Activated naive CD8-positive, alpha-beta T cell treated with anti-CD3 and anti-CD28 coated beads, Interleukin-2, amount 10 ng/mL, durations not matched to agents 7 days and 5 days (primary cell): ENCODE measurements at places on chromosomes 2 and 18. TPM values are rescaled to one million over a fixed set of nuclear protein-coding genes. Genes with fewer than 3 reads are reported as not detected.

The CCL20 gene
- not detected for total RNA-seq

GRCh38 chr2:114293355-114293754, 149.1 kb upstream of the DPP10 start:
- no peak for DNase-seq

GRCh38 chr18:23629444-23629946, 33.2 kb downstream of the ANKRD29 start:
- no peak for DNase-seq

DNA sequence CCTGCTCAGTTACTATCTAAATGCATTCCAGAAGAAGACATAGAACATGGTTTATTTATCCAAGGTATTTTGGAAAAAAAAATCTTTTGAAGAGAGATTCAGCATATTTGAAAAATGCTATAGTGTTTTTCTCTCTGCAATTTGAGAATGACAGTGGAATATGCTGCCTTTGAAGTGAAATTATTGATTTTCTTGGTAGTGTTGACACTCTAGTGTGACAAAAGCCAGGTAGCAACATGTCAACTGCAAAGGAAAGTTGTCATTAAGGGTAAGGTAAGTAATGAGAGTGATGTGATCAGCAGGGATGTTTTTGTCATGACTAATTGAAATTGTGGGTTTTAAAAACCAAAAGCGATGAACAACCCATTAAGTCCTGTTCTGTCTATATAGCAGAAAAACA, 1387.1 kb upstream of the TMEFF2 start:
- no peak for DNase-seq

The TGFA gene
- 0.86 TPM for total RNA-seq

GRCh38 chr2:192313773-192314172, 119.0 kb upstream of the TMEFF2 start:
- DNase-seq: no peak

DNA sequence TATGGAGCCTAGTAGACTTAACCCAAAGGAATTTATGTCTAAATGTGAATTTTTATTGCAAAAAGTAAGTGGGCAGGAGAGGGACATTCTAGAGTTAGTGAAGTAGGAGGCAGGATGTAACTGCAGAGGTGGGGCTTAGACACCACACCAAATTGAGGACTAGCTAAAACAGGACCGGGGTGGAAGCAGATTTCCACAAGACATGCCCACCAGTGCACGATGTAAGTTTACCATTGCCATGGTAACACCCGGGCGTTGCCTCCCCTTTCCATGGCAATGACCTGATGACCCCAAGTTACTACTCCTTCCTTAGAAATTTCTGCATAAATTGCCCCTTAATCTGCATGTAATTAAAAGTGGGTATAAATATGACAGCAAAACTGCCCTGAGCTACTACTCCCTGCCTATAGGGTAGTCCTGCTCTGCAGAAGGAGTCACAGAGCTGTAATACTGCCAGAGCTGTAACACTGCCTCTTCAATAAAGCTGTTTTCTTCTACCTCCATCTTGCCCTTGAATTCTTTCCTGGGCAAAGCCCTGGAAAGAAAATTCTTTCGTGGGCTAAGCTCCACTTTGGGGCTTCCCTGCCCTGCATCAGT, 509.7 kb downstream of the ERBB4 start:
- DNase-seq: no peak

DNA sequence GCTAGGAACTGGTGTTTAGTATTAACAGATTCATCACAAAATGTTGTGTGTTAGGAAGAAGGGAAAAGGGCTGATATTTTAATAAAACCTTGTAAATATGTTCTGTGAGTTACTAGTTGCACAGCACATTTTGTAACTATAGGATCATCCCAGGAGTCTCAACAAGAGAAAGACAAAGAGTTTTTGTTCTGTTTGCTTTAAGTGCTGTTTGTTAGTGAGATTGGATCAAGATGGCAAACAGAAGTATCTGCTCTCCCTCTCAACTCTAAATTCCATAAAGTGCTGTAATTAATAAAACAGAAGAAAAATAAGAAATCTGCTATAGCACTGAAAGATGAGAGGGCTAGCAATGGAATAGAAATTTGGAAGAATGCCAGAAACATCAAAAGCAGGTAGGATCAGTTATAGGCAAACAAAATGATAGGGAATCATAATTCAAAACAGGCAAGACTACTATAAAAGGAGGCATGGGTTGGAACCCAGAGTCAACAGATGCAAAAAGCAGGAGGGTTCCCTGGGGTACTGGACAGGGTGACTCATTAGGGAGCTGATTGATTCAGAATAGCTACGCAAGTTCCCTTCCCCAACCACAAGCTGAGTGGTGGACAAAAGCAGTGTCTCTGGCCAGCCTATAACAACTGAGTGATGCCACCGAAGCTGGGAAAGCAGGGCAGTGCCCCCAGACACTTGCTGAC, 75.8 kb downstream of the DYNC1I2 start:
- no peak for DNase-seq

DNA sequence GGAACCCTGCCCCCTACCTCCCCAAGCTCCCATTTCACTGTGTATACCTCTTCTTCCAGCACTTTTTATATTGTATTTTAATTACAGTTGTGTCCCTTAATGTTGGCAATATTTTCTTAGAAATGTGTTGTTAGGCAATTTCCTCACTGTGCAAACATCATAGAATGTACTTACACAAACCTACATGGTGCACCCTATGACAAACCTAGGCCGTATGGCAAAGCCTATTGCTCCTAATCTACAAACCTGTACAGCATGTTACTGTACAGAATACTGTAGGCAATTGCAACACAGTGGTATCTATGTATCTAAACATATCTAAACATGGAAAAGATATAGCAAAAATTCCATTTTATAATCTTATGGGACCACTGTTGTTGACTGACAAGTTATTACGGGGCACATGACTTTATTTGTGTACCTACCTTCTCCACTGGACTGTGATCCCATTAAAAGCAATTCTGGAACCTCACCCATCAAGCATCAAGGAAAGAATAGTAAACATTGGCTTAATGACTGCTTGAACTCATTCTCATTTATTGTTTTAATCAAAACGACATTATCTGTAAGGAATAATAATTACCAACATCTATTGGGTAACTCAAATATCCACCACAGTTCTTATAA, 1641.5 kb upstream of the ZEB2 start:
- DNase-seq: no peak
